ENCODE measurements at places on chromosomes 1 and 21. TPM values are rescaled to one million over a fixed set of nuclear protein-coding genes. Genes with fewer than 3 reads are reported as not detected.

The CHRNB2 gene
- not detected for total RNA-seq

The LCE3D gene
- not detected for total RNA-seq

The TRPM2 gene
- 2.1 TPM for total RNA-seq

The OR14I1 gene
- total RNA-seq, result not detected

The CFAP74 gene
- total RNA-seq, result not detected

The CHODL gene
- total RNA-seq, result not detected

The FBXO2 gene
- 1.7 TPM for total RNA-seq

The COL24A1 gene
- 0.07 TPM for total RNA-seq

DNA sequence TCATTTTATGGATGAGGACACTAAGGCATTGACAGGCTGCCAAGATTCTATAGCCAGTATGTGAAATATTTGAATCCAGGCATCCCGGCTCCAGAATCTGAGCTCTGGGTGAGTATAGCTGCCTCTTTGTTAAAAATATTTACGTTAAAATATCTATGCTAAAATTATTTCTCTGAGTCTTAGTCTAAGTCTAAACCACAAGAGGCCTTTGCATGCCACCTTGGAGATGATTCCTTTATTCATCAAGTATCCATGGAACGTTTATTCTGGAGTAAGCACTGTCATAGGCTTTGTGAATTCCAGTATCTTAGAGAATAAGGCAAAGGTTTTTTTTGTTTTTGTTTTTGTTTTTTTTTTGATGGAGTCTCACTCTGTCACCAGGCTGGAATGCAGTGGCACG is 116.4 kb downstream of the GREM2 start:
- no peak overlapping the region for H3K4me3 ChIP-seq
- no peak for DNase-seq
- H3K27ac ChIP-seq, result no peak overlapping the region
- no peaks in the 10 kb centered on the region for H3K4me1 ChIP-seq
- H3K36me3 ChIP-seq, result no peaks in the 10 kb centered on the region
- no peaks in the 10 kb centered on the region for H3K27me3 ChIP-seq

- H3K4me1 ChIP-seq, result no peaks in the 10 kb centered on the region
- no peaks in the 10 kb centered on the region for H3K36me3 ChIP-seq
Measured at GRCh38 chr1:185565302-185565701, 168.9 kb upstream of the HMCN1 start.

DNA sequence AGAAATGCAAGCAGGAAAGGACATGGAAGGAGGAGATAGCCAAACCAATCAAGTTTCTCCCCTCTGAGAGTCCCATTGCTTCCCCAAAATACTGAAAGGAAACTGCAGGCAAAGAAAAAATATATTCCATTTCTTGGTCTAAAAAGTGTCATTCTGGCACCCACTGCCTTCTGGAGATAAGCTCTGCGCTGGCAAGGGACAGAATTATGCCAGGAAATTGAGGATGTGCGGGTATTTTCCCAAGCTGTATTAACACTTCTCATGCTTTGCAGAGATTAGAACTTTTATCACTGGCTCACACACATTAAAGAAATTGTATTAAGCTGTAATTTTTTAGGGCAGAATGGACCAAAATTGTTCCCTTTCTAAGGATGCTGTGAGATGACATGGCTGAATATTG is 381.2 kb upstream of the DUSP10 start:
- no peak overlapping the region for H3K4me3 ChIP-seq
- no peaks in the 10 kb centered on the region for H3K36me3 ChIP-seq
- no peak overlapping the region for H3K27ac ChIP-seq

DNA sequence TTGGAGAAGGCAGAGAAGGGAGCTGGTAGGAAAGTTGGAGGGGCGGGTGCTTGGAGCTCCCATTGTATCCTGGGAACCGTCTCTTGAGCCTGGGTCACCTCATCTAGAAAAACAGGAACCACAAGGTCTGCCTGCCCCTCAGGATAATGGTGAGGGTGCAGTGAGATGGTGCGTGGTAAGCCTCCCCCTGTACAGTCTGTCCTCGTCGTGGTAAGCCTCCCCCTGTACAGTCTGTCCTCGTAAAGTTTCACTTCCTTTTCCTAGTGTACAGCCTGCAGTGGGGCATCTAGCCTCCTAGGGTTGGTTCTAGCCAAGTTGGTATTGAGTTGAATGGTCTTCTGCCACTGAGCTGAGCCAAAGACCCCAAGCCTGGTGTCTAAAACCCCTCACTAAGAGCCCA is 66.5 kb upstream of the IGSF21 start:
- H3K27ac ChIP-seq, result no peak overlapping the region
- DNase-seq, result no peak
- no peaks in the 10 kb centered on the region for H3K4me1 ChIP-seq
- H3K4me3 ChIP-seq, result no peak overlapping the region

- H3K27ac ChIP-seq, result no peak overlapping the region
- H3K36me3 ChIP-seq, result no peaks in the 10 kb centered on the region
- no peak overlapping the region for H3K4me3 ChIP-seq
Measured at GRCh38 chr1:85911742-85912141, 203.5 kb upstream of the ZNHIT6 start.

DNA sequence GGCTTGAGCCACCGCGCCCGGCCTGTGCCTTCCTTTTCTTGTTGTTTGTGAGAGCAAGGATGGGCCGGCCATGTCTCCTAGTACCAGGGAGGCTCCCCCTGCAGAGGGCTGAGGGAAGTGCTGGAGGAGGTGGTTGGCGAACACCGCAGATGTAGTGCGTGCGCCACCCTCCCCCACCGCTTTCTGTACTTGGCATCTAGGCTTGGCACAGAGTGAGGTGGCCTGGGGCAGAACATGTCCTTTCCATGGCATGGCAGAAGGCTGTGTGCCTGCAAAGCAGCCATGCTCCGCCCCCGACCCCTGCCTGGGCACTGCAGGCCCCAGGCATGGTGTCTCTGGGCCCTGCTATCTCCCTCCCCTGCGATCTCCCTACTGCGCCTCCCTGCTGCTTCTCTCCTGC is 30.7 kb downstream of the ALPL start:
- peaks cover 58% of the 10 kb centered on the region for H3K27me3 ChIP-seq
- no peak overlapping the region for H3K27ac ChIP-seq
- no peaks in the 10 kb centered on the region for H3K36me3 ChIP-seq
- H3K4me3 ChIP-seq, result no peak overlapping the region
- H3K4me1 ChIP-seq, result no peaks in the 10 kb centered on the region

GRCh38 chr1:59678493-59679228 is 136.1 kb upstream of the HOOK1 start:
- H3K36me3 ChIP-seq, result no peaks in the 10 kb centered on the region
- H3K27ac ChIP-seq, result no peak overlapping the region
- 0 out of 3 replicates have a peak, but pooled peaks cover 2% of the 10 kb centered on the region for H3K27me3 ChIP-seq
- no peak for DNase-seq

- no peak for DNase-seq
- no peaks in the 10 kb centered on the region for H3K4me1 ChIP-seq
- H3K4me3 ChIP-seq, result no peak overlapping the region
- H3K27ac ChIP-seq, result no peak overlapping the region
- H3K27me3 ChIP-seq, result peaks cover 60% of the 10 kb centered on the region
Measured at GRCh38 chr1:17318262-17318661, 10.3 kb downstream of the PADI4 start.

DNA sequence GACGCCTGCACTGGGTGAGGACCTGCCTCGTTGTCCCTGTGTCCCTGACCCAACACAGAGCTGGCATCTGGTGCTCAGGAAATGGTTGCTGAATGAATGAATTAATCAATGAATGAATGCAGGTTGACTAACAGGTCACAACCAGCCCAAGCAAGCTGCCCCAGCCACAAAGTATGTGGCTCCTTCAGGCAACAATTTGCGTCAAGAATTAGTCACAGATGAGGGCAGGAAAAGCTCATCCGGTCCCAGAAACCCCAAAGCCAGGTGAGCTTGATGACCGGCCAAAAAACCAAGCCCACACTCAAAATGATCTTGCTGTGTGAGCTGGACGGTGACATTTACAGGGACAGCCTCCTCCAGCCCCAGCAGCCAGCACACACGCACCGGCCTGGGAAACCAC is 40.6 kb upstream of the GPR153 start:
- no peak overlapping the region for H3K4me3 ChIP-seq
- no peak overlapping the region for H3K27ac ChIP-seq
- H3K4me1 ChIP-seq, result peaks cover 10% of the 10 kb centered on the region
- H3K27me3 ChIP-seq, result no peaks in the 10 kb centered on the region

GRCh38 chr21:31731056-31731856 is 662 bp downstream of the SCAF4 start:
- DNase-seq, result peak; percentile 74
- H3K4me3 ChIP-seq, result peak overlapping the region; percentile 93
- peaks cover 47% of the 10 kb centered on the region for H3K4me1 ChIP-seq
- peak overlapping the region; percentile 94 for H3K27ac ChIP-seq
- H3K27me3 ChIP-seq, result no peaks in the 10 kb centered on the region
- H3K36me3 ChIP-seq, result peaks cover 34% of the 10 kb centered on the region

- H3K4me3 ChIP-seq, result peak overlapping the region; percentile 54
- peaks cover 20% of the 10 kb centered on the region for H3K4me1 ChIP-seq
- peak overlapping the region; percentile 59 for H3K27ac ChIP-seq
- H3K36me3 ChIP-seq, result peaks cover 54% of the 10 kb centered on the region
Measured at GRCh38 chr1:145846201-145846612, 777 bp downstream of the NUDT17 start.

Measured in K562 (cell line).